ENCODE measurements at places on chromosomes 2 and 18.

- DNase-seq, result no peak
These were observed 191.4 kb downstream of the PDE11A start for GRCh38 chr2:177881008-177881747.

DNA sequence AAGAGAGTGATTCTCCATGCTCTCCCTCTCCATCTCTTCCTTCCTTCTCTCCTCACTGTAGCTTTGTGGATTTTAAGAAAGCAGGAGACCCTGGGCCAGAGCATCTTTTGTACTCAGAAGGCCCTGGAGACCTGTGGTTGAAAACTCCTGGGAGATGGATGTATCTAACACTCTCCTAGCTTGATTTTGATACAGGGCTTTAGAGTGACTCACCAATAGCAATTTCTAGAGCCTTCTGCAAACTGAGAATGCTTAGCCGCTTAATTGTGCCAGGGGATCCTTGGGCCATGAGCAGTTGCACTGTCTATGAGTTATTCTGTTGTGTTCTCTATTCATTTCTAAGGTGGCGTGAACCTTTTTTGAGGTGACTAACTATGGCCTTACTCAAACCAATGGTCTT lies 17.7 kb downstream of the HOXD1 start:
- no peak for DNase-seq

- DNase-seq, result no peak
These were observed 705.9 kb upstream of the FSHR start for GRCh38 chr2:49860170-49860569.

- no peak for DNase-seq
These were observed 68.3 kb downstream of the FAM161A start for GRCh38 chr2:61785583-61785982.

DNA sequence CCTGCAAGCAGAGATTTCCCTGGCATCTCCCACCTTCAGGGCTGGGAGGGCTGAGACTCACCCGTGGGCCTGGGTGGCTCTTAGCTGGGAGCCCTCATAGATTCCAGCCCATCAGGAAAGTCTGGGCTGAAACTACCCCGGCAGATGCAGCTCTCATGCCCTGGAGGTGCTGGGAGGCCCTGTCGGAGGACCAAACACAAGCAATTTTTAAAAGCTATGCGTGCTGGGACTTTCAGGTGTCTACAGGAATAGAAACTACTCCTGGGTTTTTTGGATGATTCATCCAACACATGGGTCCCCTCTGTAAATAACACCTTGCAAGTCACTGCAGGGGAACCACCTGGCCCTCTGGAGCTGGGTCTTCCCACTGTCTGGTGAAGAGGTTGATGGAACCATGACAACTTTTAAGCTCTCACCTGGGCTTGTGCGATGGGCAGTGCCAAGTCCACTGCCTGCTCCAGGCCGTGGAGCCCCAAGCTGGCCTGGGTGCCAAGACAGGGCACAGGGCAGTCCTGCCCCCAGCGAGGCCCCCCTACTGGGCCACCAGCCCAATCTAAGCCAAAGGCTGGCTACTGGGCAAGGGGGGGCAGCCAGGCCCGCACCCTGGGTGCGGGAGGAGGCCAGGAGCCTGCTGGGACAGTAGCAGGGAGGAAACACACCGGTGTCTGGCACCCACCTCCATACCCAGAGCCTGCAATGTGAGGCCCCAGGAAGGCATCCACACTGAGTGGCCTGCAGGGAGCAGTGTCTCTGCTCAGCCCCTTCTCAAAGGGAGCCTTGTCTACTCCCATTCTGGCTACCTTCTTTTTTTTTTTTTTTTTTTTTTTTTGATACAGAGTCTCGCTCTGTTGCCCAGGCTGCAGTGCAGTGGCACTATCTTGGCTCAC lies 1.1 kb upstream of the GPR55 start:
- no peak for DNase-seq

- no peak for DNase-seq
These were observed 85.8 kb downstream of the PLEKHM3 start for GRCh38 chr2:207939342-207940108.

- no peak for DNase-seq
These were observed 283.7 kb upstream of the KCNH7 start for GRCh38 chr2:163122257-163122656.

GRCh38 chr2:235877275-235877802 lies 290.8 kb downstream of the GBX2 start:
- no peak for DNase-seq

- no peak for DNase-seq
These were observed 2.7 kb downstream of the PTMA start for GRCh38 chr2:231710799-231711676.

DNA sequence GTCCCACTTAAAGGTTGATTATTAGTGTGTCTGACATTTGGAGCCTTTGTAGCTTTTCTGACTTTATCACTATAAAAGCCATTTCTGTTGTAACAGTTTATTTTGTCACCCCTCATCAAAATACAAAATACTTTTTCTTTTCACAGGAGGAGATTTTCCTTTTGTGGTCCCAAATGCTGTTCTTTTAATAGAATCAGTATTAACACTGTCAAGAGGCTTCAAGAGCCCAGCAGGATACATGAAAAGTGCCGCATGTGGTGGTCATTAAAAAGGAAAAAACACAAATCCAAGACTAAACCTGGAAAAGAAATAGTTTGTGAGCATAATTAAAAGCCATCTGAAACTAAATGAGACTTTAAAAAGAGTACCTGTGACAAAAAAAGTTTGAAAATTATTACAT lies 515.7 kb downstream of the DCDC2C start:
- no peak for DNase-seq

DNA sequence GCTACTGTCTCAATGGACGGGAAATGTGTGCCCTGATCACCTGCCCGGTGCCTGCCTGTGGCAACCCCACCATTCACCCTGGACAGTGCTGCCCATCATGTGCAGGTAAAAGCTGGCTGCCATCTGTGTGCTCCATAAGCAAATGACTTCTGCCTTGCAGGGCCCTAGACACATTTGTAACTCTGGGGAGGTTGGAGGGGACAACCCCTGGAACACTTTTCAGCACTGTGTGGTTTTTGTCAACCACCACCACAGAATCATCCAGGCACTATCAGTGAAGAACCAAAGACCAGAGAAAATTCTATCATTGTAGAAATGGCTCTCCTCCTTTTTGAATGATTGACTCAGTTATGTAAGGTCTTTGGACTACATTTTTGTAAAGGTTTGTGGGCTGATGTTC lies 84.3 kb downstream of the FEZ2 start:
- no peak for DNase-seq

GRCh38 chr2:238865015-238865719 lies 17.3 kb downstream of the TWIST2 start:
- DNase-seq, result no peak

Measured in skeletal muscle cell (primary cell).